ENCODE measurements at places on chromosomes 4 and X. TPM values are rescaled to one million over a fixed set of nuclear protein-coding genes. Genes with fewer than 3 reads are reported as not detected.

Gene PABPC1L2A
- not detected for total RNA-seq

Gene GAGE13
- total RNA-seq: not detected

Gene FAM9B
- not detected for total RNA-seq

Gene XAGE2
- not detected for total RNA-seq

Gene MAGEA2B
- not detected for total RNA-seq

Gene TACR3
- total RNA-seq: not detected

Gene PPM1K
- total RNA-seq: 10.1 TPM

Gene CLOCK
- total RNA-seq: 15.8 TPM

Gene SNCA
- total RNA-seq: 43.2 TPM

Gene OCIAD1
- total RNA-seq: 72.9 TPM

Gene DCAF12L2
- total RNA-seq: under 0.01 TPM

Gene FNIP2
- 14.9 TPM for total RNA-seq

Gene CXCL3
- 18.5 TPM for total RNA-seq

Gene BEX5
- total RNA-seq: not detected

Gene CD38
- 0.14 TPM for total RNA-seq

Gene SERPINA7
- not detected for total RNA-seq

Gene CXorf66
- not detected for total RNA-seq

Gene ZDHHC15
- total RNA-seq: under 0.01 TPM

Gene NPY5R
- not detected for total RNA-seq

Gene WDR17
- total RNA-seq: 1.6 TPM

Gene IL1RAPL1
- 0.46 TPM for total RNA-seq

Gene EXOC1L
- not detected for total RNA-seq

Gene ARX
- total RNA-seq: not detected

Gene CTAG1A
- total RNA-seq: not detected

Gene HSFX4
- not detected for total RNA-seq

Gene GAB1
- 5.8 TPM for total RNA-seq

Gene CYBB
- total RNA-seq: not detected

Gene PCDH11X
- total RNA-seq: not detected

Gene CRMP1
- under 0.01 TPM for total RNA-seq

Data from smooth muscle cell of bladder (primary cell).